Kidney (tissue), 22 donors: ENCODE measurements at places on chromosomes 4 and X. TPM values are rescaled to one million over a fixed set of nuclear protein-coding genes. Genes with fewer than 3 reads are reported as not detected.

The ENPP6 gene
- 7.2 TPM for polyA plus RNA-seq

The PDE6B gene
- polyA plus RNA-seq, result 10.8 TPM

The FRMPD4 gene
- polyA plus RNA-seq, result not detected

The F8A2 gene
- not detected for polyA plus RNA-seq

The PAGE2B gene
- not detected for polyA plus RNA-seq

The BTC gene
- polyA plus RNA-seq, result 6.0 TPM

The CT45A10 gene
- polyA plus RNA-seq, result not detected

The PASD1 gene
- not detected for polyA plus RNA-seq

The EGF gene
- polyA plus RNA-seq, result 72.8 TPM

The XAGE1A gene
- not detected for polyA plus RNA-seq

The FAM47A gene
- polyA plus RNA-seq, result not detected
